AG20443 (cell line): ENCODE measurements at places on chromosomes 16 and 17.

GRCh38 chr17:78601577-78602190 lies 24.5 kb upstream of the DNAH17 start:
- no peak for DNase-seq

DNA sequence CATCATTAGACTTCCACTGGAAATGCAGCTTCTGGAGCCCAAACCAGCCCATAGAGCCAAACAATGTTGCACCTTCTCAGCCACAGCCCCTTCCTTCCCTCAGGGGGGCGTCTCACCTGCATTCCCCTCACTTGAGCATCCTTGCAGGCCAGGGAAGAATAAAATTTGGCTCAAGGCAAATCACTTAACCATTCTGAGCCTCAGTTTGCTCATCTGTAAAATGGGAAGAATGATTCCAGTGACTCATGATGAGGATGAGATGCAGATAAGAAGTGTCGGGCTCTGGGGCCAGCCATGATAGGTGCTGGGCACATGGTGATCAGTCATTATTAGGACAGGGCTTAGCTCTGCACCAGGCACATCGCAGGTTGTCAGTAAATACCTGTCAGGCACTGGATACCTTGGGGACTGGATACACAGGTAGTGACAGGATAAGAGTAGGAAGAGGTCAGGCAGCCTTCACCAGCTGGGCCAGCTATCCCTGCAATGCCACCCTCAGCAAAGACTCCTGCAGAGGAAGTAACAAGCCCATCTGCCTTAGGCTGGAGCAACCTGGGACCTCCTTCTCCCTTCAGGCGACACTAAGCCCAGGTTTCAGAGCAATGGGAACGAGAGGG lies 208.0 kb upstream of the TNRC6C start:
- no peak for DNase-seq

DNA sequence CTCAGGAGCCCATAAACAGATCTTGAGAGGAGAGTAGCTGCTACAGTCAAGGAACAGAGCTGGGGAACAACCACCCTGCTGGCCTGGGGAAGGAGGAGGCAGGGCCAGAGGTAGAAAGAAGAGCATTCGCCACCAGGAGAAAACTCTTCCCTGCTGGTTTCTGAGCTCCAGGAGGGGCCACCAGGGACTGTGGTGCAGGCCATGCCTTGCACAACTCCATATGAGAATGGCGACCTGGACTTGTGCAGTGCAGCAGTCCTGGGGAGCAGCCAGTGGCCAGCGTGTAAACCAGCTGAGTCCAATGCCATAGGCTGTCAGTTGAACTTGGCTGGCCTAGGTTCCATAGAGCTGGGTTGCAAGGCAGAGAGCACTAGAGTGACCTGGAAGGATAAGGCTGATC lies 11.6 kb downstream of the SLC13A2 start:
- DNase-seq: no peak

- peak; percentile 32 for DNase-seq
These were observed 30.8 kb downstream of the BEAN1 start for GRCh38 chr16:66457888-66458287.

DNA sequence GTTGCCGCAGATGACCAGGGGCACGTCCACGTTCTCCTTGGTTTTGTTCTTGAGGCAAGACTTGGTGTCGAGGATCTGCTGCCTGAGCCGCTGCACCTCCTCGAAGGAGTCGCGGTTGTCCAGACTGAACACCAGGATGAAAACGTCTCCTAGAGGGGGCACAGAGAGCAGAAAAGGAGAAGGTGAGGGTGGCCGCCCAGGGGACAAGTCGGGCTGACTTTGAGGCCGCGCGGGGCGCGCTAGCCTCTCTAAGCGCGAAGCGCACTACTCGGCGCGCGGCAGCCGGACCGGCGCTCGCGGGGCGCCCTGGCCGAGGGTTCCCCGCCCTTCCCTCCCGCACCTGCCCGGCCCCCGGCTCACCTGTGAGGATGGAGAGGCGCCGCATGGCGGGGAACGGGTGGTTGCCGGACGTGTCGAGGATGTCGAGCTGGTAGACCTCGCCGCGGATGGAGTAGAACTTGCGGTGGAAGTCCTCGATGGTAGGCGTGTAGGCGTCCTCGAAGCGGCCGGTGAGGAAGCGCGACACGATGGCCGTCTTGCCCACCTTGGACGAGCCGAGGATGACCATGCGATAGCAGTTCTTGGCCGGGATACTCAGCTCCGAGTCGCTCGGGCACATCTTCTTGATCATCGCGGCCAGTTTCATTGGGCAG lies 533 bp downstream of the RASD1 start:
- DNase-seq: no peak

- no peak for DNase-seq
These were observed 79.0 kb downstream of the C16orf78 start for GRCh38 chr16:49452578-49452977.

- DNase-seq: no peak
These were observed 365 bp downstream of the AQP8 start for GRCh38 chr16:25217112-25217511.

DNA sequence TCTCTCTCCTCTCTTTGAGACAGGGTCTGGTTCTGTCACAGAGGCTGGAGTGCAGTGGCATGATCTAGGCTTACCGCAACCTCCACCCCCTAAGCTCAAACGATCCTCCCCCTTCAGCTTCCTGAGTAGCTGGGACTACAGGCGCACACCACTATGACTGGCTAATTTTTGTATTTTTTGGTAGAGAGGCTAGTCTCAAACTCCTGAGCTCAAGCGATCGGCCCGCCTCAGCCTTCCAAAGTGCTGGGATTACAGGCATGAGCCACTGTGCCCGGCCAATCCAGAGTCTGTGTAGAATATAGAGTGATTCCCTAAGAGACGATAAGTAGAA lies 65.8 kb upstream of the RPH3AL start:
- DNase-seq: no peak

GRCh38 chr17:34178092-34178491 lies 77.0 kb upstream of the CCL2 start:
- DNase-seq: no peak

DNA sequence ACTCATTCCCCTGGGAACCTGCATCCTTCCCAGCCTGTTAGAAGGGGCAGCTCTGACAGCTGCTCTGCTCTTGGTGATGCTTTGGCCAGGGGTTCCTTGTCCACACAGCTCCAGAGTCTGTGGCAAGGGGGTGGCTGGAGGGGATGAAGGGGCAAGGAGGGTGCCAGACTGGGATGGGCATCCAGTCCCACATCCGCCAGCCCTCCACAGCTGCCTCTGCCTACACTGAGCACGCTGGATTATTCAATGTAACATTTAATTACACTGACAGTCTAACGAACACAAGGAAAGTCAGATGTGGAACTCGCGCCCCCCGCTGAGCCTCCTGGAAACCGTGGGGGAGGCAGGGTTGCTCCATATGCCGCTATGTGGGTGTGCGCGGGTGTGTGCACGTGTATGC lies 101.1 kb downstream of the C16orf78 start:
- no peak for DNase-seq

- peak; percentile 42 for DNase-seq
These were observed 510 bp downstream of the CRISPLD2 start for GRCh38 chr16:84820305-84820684.

DNA sequence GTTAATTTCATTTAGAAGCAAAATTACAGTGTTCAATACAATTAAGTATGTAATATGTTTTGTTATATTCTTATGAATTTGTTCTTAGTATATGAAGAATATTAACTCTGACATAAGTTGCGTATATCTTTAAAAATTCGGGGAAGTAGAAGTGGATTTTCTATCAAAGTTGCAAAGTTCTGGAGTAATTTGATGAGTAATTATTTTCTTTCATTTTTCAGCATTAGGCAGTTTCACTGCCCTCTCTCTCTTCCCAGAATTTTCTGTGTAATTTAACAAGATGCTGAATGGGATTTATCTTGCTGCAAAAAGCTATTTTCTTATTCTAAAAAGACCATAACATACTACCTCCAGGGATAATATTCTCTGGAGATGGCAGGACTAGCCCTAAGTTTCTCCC lies 8.9 kb upstream of the CCL18 start:
- no peak for DNase-seq

DNA sequence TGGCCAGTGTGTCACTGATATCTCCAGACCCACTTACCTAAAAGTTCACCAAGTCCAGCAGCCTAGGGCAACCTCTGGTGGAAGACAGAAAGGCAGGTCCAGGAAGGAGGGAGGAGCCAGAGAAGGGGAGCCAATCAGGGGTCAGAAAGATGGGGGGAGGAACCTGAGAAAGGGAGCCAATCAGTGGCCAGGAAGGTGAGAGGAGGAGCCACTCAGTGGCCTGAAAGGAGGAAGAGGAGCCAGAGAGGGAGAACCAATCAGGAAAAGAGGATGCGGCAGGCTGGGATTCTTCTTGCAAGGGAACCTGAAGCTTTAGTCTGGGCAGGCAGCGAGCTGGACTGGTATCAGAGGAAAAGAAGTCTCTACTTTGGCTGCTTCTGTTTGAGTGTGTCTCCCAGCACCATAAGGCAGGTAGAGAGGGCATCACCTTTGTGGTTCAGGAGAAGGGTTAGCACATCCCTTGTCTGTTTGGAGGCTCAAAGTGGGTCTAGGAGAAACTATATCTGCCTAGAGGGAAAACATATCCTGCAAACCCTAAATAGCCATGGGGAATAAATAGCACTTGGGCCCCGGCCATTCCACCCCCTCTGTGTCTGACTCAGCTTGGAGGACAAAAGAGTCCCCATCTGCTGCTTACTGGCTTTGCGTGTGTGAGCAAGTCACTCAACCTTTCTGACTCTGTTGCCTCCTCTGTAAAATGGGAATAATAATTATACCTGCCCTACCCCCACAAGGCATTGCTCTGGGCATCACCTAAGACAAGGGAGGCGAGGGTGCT lies 43.4 kb upstream of the CRHR1 start:
- peak; percentile 29 for DNase-seq
